LHCN-M2 (cell line): ENCODE measurements at places on chromosomes 5 and 9. TPM values are rescaled to one million over a fixed set of nuclear protein-coding genes. Genes with fewer than 3 reads are reported as not detected.
A peak's percentile ranks its signal among the peaks of the same experiment; 100 is the strongest.

The FBN2 gene
- total RNA-seq = 25.4 and 27.4 TPM in 2 replicates

The IFNA2 gene
- not detected in 2 replicates for total RNA-seq

The NR5A1 gene
- not detected in 2 replicates for total RNA-seq

The TTF1 gene
- total RNA-seq = 15.7 and 15.9 TPM in 2 replicates

The OSMR gene
- 20.2 and 28.1 TPM in 2 replicates for total RNA-seq

The LEAP2 gene
- total RNA-seq = 0.17 and 0.77 TPM in 2 replicates

DNA sequence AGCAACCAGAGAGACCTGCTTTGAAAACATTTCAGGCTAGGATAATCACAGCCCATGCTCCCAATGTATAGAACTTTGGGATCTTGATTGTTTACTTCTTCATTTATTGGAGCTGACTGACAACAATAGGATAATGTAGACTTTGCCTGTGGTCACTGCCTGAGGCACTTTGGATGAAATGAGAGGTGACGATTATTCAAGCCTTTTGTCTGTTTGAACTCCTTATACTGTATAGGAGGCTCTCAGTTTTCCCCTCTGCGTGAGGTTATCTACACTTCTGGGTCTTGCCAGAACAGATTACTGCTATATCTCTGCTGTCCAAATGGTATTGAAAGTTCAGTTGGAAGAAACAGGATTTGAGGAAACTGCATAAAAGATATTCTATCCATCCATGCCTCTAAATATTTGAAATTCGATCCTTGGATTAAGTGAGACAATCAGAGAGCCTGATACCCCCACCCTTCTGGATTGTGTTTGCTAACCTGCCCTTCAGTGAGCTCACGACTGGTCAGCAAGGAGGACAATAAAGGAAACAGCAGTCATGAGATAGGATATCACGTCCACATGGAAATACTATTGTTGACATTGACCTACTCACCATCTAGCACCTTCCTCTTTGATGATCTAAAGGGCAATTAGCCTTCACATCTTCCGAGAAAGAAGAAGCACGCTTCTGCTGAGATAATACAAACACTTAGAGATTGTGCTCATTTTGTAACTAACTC lies 98.1 kb downstream of the DOCK8 start:
- no peak for DNase-seq

GRCh38 chr9:107632661-107633060 lies 143.1 kb upstream of the KLF4 start:
- no peak for DNase-seq

DNA sequence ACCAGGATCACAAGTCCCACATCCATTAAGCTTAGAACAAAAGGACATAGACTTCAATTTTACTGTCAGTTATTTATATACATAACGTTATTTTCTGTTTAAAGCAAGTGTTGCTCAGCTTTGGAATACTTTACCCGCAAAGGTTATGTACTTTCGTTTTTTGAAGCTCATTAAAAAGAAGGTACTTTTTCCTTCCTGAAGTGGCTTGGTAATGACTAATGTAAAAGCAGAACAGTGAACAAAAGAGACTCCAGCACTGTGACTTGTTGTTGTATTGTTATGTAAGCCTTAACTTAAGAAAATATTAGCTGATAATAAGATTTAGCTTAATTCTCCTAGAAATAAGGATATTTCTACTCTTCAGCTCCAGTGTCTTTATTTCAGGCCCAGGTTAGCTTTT lies 97.3 kb upstream of the SLCO6A1 start:
- DNase-seq = no peak

DNA sequence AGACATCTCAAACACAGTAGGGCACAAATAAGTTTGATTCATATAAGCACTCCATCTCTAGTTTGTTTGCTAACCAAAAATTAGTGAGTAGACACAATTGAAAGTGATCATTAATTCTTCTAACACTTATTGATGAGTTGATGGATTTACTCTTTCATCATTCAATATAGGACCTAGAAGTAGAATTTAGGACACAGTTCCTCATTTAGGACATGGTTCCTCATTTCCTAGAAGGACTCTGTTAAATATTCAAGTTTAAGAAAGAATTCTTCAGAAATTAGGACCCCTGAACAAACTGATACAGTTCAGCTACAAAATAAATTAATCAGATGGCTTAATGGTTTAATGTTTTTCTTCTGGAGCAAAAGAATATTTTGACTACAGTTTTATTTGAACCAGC lies 143.5 kb upstream of the PRR16 start:
- no peak for DNase-seq

DNA sequence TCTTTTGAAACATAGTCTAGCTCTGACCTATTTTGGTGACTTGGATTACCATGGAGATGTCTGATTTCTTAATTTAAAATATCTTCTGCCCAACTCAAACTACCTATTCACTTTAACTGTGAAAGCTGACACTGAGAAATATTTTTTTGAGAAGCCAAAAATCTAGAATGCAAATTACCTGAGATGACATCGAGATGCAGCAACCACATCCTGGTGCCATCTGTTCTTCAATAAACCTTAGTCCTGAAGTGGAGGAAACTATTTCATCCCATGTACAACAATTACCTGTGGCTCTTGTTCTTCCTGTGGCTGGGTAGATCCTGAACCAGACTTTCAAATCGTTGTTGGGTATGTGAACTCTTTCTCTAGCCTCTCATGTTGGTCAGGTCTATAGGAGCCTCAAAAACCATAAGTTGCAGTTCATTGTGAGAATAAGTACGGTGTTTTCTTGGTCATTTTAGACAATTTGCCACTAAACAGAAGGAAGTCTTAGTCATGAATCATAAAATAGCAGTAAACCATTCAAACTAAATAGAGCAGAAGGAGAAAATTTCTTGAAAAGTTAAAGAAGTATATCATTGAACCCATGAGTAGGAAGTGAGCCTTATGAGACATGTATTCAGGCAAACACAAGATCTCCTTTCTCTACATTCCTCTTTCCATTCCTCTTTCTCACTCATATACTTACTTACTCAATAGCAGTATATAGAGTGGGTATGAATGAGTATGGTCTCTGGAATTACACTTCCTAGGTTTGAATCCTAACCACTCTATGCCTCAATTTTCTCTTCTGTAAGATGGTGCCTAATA lies 176.0 kb downstream of the HMHB1 start:
- DNase-seq = no peak

DNA sequence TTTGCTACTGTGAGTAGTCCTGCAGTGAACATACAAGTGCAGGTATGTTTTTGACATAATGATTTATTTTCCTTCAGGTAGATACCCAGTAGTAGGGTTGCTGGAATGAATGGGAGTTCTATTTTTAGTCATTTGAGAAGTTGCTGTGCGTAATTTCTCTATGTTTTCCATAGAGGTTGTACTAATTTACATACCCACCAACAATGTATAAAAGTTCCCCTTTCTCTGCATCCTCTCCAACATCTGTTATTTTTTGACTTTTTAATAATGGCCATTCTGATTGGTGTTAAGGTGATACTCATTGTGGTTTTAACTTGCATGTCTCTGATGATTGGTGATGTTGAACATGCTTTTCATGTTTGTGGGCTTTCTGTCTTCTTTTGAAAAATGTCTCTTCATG lies 64.7 kb upstream of the CTSL start:
- DNase-seq = no peak

DNA sequence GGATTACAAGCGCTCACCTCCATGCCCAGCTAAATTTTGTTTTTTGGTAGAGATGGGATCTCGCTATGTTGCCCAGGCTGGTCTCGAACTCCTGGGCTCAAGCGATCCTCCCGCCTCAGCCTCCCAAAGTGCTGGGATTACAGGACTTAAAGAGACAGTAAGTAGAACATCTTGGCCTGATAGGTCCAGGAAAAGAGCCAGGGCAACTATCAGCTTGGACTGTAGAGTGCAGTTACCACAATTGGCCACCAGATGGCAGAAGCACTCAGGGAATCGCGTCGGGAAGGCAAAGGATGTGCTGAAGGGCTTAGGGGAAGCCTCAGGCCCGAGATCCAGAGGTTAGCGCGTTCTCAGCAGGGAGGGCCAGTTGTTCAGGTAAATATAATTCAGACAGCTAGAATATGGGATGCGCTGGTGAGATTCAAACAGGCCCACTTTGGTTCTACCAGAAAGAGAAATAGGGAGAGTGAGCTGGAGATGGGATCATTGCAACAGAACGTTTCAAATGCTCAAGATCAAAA lies 21.5 kb downstream of the C9orf57 start:
- peak; percentile 60 for DNase-seq

GRCh38 chr9:125360601-125361000 lies 99.0 kb downstream of the GAPVD1 start:
- no peak for DNase-seq

GRCh38 chr9:107358986-107359385 lies 75.9 kb downstream of the RAD23B start:
- DNase-seq = no peak

- no peak for DNase-seq
Observed at GRCh38 chr5:180935203-180935602, 36.2 kb downstream of the BTNL8 start.

DNA sequence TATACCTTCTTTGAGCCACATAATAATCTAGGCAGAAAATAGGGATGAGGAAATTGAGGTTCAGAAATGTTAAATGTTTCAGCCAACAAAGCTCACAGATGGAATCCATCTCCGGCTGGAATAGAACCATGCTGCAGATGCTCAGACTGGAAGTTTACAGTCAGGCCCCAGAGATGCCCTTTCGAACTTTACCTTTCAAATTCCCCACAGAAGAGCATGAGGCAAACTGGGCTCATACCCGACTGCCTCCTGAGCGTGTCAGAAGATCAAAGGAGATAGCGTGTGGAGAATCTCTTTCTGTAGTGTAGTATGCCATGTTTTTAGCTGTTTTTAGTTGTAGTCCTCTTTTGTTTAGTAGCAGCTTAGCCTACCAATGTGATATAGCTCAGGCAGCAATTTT lies 72.0 kb upstream of the DAP start:
- no peak for DNase-seq

- no peak for DNase-seq
Observed at GRCh38 chr5:140130949-140131733, 5.4 kb downstream of the IGIP start.

- no peak for DNase-seq
Observed at GRCh38 chr5:149728303-149728702, 1.8 kb upstream of the PPARGC1B start.

- peak; percentile 63 for DNase-seq
Observed at GRCh38 chr5:88743231-88743834, 139.7 kb downstream of the MEF2C start.

DNA sequence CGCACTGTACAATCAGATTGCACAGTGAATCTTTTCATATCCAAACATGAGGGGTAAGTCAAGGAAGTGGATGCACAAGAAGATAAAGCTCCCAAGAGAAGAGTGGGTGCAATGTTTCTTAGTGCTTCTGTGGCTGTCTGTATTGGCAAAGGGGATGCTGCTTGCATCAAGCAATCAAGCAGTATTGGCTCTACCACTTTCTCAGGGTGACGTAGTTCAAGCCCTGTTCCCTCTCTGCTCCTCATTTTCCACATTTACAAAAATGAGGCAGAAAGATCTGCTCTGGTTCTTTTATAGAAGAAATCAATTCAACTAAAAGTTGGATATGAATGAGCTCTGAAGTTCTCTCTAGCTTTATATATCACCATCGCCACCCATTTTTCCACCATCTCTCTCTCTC lies 2.3 kb downstream of the TNFSF8 start:
- no peak for DNase-seq

DNA sequence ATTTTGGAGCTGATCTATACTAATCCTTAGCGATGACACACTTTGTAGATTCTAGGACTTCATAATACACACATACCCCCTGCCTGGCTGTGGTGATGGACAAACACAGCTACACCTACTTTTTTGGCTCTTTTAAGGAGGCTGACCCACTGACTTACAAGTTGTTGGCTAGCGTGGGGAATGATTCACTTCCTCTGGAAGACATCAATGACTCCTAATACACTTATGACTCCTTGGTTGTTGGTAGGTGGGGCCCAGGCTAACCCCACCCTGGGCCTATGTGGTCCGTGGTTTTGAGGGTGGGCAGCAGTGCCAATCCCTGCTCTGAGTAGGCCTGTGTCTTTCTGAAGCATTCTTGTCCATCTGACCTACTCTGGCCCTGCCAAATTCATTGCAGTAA lies 144.4 kb downstream of the SLC12A2 start:
- peak; percentile 97 for DNase-seq

- DNase-seq = peak; percentile 81
Observed at GRCh38 chr5:62152394-62153087, 153.5 kb upstream of the KIF2A start.

DNA sequence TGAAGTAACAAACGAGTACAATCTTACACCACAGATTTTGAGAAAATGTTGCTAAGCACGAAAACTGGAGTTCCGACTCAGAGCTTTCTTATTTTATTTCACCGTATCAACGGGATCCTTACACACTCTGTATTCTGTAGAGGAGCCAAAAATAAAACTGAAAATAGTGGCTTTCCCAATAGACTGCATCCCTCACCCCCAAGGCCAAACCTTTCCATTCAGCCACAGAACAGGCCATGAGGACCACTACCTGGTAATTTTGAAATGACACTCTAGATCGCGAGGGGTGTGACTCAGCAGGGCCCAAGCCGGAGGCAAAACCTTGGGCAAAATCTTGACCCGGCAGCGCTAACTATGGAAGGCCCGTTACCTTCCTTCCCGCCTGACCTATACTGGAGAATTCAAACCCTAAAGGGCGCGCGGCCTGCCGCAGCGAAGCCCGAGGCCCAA lies 432 bp downstream of the HSPA9 start:
- DNase-seq = no peak
